ENCODE measurements at places on chromosomes 2 and 18.

DNA sequence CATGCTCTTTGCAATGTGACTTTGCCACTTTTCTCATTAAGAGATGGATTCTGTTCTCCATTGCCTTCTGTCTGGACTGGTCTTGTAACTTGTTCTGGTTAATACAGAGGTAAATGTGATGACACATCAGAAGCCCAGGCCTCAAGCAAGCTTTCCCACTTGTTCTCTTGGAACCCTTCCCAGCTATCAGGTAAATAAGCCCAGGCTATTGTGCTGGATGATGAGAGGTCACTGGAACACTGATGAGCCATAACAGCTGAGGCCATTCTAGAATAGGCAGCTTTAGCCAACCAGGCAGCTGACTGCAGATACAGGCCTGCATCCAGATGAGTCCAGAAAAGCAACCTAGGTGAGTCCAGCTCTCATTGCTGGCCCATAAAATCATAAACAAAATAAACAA, 1007.0 kb upstream of the ACVR2A start:
- DNase-seq, result no peak

DNA sequence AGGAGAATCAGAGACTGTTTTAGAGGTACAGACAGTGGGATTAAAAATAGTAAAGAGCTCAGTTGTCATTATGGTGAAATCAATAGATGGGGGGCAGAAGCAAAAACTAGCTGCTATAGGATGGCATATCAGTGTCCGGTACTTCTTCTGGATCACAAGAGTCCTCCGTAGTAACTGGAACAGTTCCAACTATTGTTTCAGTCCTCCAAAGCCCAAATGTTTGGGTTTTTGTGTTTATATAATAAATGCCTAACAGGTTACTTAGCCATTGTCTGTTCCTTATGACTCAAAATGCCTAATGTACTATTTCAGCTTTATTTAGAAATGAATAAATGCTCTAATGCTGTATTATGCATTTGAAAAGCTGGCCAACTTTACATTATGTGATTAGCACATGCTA, 401.2 kb downstream of the PTH2R start:
- no peak for DNase-seq

DNA sequence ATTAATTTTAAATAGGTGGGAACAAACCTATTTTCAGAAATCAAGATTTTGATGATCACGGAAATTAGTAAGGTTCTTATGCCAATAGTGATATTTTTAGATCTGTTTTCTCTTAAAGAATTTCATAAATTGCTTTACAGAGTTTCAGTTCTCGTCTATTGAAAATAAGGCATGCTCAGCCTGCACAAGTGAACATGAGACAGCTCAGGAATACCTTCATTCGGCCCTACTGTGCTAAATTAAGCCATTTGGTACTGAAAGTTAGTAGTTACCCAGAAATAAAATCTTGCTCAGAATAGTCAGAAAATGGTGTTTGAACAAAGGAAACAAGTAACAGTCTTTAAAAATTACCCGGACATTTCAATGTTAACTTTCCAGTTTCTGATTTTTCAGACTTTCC, 60.4 kb downstream of the DLGAP1 start:
- no peak for DNase-seq

DNA sequence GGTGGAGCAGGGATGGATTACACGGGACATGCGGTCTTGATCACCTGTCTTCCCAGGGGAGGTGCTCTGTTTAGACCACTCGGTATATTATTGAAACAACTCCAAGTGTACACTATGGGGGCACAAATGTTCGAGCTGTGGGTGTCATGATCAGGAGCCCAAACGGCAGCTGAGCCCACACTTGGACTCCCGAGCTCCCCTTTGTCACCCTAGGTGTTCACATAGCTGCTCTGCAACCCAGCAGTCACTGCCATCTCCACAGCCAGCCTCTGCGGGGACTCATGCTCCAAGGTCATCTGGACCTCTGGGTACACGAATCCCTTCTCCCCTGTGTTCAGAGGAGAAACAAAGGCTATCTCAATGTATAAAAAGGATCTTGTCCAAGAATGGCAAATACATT, 46.0 kb downstream of the CAPN13 start:
- no peak for DNase-seq

DNA sequence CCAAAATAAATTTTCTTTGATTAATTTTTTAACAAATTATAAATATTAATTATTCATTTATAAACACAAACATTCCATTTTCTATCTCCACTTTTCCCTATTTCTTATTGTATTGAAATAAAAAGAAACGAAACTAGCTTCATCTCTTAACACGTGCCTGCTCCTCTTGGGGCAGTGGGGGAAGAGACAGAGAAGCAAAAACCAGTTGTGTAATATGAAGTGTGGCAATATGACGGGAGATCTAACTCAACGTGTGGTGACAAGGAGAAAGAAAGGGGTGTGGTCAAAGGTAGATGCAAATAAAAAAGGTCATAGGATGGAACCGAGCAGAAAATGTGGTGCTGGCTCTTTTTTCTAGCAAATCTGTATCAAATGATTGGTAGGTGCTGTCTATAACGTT, 106.9 kb upstream of the SLC8A1 start:
- no peak for DNase-seq

- DNase-seq, result no peak
These were observed 161.2 kb upstream of the SIX2 start for GRCh38 chr2:45170191-45171135.

GRCh38 chr2:85998071-85998991, 107.4 kb downstream of the POLR1A start:
- no peak for DNase-seq

DNA sequence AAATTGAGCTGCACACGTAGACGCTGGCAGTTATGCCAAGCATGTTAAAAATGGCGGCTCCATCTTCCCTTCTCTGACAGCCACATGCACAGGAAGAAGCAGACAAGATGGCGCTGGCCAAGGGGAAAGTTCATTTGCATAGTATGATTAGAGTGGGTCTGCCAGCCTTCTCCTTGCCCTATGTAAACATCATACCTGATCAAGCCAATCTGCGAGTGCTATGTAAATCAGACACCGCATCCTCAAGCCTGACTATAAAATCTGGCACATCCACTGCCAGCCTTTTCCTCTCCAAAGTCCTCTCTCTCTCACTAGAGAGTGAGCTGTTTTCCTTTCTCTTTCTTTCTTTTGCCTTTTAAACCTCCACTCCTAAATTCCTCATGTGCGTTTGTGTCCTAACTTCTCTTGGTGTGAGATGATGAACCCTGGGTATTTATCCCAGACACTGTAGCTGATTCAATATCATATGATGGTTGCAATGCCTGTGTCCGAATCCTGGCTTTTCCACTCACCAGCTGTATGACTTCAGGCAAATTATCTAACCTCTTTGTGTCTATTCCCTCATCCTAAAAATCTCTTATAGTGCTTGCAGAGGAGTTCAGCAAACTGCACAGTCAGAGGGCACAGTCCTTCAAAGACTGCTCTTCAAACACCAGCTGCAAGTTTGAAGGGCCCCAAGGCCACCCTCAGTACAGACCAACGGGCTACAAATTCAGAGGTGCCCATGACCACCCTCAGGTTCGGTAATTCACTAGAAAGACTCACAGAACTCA, 39.3 kb upstream of the ITSN2 start:
- no peak for DNase-seq

DNA sequence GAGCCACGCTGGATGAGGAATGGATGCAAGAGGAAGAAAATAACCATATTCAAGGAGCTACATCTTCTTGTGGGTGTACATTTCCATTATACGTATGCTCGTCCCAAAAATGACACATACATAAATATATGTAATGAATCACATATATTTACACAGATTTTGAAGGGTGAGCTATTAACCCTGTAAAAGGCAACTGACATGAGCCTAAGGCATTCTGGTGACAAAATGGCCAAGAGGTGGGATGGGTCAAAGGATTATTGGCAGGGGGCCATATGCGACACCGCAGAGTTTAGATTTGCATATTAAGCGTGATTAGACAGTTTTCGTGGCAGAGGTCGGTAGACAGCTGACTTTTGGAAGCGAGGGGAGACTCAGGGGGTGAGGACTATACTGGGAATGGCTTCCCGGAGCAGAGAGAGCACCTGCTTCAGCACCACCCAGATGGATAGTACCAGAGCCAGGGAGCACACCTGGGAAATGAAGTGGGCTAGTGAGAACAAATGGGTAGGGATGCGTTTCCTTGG, 431 bp upstream of the CNRIP1 start:
- no peak for DNase-seq

DNA sequence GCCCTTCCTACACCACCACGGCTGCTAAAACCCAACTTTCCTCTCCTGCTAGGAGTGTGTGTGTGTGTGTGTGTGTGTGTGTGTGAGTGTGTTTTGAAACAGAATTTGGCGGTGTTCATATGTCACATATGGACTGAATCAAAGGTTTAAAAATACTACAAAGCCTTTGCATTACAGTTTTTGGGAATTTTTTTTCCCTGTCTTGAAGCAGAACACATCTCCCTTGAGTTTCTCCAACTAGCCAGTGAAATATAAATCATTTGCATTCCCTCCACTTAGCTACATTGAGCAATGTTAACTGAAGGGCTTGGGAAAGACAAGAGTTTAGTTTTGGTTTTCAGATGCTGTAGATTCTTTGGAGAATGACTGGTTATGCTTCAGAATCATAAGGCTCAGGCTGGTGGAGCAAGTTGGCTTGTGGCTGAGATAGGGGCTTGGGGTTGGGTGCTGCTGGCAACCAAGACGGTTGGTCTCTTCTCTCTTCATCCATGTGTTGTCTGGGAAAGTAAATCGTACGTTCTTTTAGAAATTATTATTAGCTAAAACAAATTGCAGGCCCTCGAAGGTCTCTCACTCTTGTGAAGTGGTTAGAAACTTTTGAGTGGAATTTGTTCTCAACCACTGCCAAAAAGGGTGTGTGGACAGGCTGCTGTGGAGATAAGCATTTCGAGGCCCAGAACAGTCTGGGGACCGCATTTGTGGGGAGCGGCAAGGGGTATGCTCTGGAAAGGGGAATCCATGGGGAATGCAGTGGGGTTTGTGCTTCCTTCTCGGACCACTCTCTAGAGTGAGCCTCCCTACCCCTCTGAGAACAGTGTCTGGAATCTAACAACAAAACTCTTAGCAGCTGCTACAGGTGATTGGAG, 1.4 kb downstream of the NRP2 start:
- DNase-seq, result no peak

DNA sequence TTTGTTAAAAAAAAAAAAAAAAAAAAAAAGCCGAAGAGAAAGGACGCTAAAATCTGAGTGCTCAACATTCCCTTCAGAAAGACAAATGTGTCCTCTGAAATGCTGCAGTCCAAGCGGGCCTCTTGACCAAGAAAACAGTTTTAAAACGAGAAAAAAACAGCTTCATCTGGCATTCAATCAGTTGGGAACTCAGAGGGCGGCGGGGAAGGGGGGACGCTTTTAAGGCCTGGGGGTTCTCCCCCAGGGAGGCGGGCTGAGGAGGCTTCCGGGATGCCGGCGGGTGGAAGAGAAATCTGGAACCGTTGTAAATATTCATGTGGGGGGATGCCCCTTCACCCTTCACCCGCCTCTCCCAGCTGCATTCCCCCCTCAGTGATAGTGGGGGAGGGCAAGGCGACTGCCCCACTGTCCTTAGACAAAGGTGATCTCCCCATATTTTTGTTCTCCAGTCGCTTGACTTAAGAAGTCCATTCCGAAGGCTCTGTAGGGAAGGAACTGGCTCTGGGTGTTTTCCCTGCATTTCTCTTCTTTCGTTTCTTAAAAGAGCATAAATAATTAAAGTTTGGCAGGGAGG, 3.3 kb upstream of the HOXD11 start:
- no peak for DNase-seq

DNA sequence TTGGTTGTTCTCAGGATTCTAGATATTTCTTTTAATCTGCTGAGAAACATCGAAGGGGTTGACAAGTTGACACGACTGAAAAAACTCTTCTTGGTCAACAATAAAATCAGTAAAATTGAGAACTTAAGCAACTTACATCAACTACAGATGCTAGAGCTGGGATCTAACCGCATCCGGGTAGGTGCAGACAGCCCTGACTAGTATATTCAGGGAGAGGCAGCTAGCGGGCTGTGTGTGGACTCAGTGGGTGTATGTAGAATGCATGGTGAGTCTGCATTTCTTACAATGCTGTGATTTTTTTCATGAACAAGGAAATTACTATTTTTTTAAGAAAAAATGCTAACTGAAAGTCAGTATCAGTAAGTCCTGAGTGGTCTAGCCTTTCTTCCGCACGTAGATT, 10.1 kb downstream of the PPP1R7 start:
- no peak for DNase-seq

DNA sequence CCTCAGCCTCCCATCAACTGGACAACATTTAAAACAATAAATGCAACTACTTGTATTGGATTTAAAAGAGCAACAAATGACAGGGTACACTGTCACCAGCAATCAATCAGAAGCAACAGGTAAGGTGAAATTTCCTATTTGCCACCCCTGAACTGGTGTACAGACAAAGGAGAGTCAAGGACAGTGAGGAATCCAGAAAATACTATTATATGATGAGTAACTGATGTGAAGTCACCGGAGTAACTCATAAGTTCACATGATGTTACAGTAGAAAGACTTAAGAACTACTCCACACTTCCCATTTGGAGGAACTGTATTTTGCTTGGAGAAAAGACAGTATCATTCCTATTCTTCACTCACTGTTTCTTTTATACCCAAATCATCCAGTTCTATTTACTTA, 4.1 kb upstream of the STAT1 start:
- no peak for DNase-seq

DNA sequence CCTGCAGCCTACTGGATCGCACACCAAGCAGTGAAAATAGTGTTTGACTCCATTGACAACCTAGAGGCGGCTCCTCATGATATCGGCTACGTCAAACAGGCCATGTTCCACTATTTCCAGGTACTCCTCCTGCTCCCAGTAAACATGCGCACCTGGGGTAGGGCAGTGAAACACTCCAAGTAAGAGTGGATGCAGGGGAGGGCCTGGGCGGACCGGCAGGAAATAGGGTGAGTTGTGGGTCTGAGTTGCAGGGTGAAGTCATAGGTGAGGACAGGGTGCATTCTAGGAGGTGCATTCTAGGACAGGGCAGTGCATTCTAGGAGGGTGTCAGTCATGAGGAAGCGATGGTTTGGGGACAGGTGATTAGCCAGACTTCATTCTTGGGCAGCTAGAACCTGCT, 5.0 kb downstream of the NAGK start:
- no peak for DNase-seq

- DNase-seq, result no peak
These were observed 37.9 kb downstream of the MAP3K19 start for GRCh38 chr2:135009339-135009738.

GRCh38 chr2:9554921-9555296, 721 bp downstream of the ADAM17 start:
- peak; percentile 9 for DNase-seq

- DNase-seq, result no peak
These were observed 25.7 kb downstream of the CYP27C1 start for GRCh38 chr2:127194447-127194846.

All from effector memory CD8-positive, alpha-beta T cell (primary cell).